ENCODE measurements at places on chromosomes 16 and 17.

- DNase-seq = no peak
Observed at GRCh38 chr17:11739351-11739750, 141.1 kb downstream of the DNAH9 start.

GRCh38 chr17:76820039-76820438, 48.2 kb upstream of the MGAT5B start:
- no peak for DNase-seq

DNA sequence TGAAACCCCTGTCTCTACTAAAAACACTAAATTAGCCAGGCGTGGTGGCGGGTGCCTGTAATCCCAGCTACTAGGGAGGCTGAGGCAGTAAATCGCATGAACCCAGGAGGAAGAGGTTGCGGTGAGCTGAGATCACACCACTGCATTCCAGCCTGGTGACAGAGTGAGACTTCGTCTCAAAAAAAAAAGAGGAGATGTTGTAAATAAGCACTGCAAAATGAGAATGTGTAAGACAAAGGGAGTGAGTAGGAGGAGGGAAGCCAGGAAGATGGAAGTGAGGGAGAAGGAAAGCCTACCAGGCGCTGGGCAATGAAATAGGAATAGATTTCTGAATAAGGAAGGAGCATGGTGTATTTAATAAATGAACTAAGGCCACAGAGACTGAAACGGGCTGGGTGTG, 8.7 kb upstream of the PRPF8 start:
- DNase-seq = no peak

GRCh38 chr16:75085556-75085955, 31.0 kb downstream of the LDHD start:
- DNase-seq = no peak

DNA sequence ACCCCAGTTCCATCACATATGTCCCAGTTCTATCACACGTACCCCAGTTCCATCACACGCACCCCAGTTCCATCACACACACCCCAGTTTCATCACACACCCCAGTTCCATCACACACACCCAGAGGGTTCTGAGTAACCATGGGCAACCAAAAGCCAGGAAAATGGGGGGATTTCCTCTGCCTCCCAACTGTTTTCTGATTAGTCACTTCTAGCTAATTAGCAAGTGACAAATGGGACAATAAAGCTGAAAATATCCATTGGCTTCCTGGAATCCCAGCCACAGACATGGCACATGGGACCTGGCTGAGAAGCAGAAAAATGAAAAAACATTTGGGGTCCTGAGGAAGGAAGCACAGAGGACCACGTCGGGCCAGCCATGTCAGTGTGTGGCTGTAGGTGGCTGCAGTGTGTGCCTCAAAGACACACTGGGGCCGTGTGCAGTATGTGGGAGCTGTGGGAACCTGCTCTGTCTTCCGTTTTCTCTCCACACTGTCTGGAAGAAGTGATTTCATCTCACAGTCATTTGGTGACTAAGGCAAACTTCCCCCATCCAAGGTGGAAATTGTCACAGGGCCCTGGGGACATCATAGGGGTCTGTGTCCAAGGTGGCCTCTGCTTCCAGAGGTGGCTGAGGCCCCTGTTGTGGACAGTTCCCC, 106.7 kb downstream of the CMIP start:
- no peak for DNase-seq

- no peak for DNase-seq
Observed at GRCh38 chr17:4375039-4375748, 8.7 kb upstream of the UBE2G1 start.

DNA sequence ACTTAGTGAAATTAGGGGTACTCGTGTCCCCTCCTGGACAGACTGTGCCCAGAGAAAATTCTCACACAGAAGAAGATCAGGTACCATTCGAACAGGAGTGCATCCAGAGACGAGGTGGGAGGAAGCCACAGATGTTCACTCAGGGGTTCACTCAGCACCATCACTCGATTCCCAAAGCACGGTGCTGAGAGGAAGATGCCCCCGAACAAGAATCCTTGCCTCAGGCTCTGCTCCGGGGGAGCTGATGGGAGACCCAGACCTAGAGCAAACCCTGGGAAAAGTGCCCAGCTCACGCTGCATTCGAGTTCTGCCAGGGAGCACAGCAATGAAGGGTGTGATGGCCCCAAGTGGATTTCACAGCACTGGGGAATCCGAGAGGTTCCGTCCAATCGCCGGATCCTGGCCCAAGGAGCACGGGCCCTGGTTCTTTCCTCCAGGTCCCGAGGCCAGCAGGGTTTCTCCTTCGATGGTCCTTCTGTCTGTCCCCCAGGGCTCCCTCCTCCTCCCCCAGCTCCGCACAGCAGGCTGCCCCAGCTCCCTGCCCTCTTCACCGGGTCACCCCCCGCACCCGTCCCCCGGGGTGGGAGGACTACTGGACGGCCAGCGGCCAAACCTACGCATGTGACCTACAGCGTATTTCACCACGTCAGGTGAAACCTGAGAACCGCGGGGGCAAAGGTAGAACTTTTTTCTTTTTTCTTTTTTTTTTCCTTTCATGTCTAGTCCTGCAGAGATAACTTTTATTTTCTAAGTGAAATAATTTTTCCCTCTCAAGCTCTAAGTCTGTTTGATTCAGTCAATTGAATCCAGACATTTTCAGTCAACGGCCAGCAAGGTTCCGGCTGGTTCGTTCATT, 10.2 kb upstream of the UBE2I start:
- no peak for DNase-seq

- DNase-seq = no peak
Observed at GRCh38 chr16:68382296-68382718, 66.0 kb downstream of the SMPD3 start.

- no peak for DNase-seq
Observed at GRCh38 chr17:34899643-34900291, 61.5 kb downstream of the CCT6B start.

DNA sequence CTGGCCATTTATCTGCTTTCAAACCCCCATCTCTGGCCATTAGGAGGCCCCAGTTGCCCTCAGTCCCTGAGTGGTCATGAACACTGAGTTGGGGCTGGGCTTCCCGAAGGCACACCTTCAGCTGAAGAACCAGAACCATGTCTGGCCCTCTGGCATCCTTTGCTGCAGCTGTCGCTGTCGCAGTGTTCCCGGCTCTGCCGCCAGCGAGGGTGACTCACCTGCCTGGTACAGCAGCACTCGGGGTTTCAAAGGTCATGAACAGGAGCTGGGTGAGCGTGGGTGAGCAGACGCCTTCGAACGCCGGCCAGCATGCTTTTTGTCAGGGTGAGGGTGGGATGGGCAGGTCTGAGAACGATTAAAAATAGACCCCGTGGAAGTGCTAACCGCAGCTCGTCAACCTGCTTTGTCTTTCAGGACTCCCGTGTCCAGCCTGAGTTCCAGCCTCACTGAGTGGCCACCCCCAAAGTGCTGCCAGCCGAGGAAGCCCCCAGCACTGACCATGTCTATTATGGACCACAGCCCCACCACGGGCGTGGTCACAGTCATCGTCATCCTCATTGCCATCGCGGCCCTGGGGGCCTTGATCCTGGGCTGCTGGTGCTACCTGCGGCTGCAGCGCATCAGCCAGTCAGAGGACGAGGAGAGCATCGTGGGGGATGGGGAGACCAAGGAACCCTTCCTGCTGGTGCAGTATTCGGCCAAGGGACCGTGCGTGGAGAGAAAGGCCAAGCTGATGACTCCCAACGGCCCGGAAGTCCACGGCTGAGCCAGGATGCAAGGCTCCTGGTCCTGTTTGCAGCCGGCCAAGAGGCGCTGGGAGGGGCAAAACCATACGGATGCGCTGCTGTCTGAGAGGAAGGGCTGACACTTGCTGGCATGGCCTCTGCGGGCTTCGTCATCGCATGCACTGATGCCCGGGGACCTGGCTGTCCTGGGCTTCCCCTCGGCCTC, 7.6 kb downstream of the SNN start:
- no peak for DNase-seq

DNA sequence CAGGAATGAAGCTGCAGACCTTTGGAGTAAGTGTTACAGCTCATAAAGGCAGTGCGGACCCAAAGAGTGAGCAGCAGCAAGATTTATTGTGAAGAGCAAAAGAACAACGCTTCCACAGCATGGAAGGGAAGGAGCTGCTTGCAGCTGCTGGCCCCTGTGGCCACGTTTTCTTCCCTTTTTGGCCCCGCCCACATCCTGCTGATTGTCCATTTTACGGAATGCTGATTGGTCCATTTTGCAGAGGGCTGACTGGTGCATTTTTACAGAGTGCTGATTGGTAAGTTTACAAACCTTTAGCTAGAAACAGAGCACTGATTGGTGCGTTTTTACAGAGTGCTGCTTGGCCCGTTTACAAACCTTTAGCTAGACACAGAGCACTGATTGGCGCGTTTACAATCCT, 841.5 kb downstream of the CDH11 start:
- DNase-seq = no peak

- no peak for DNase-seq
Observed at GRCh38 chr16:57619133-57619605, 9.3 kb upstream of the ADGRG1 start.

GRCh38 chr17:74682028-74682427, 30.7 kb downstream of the CD300LF start:
- no peak for DNase-seq

GRCh38 chr17:30920683-30921543, 832 bp upstream of the ADAP2 start:
- no peak for DNase-seq

- no peak for DNase-seq
Observed at GRCh38 chr17:10372906-10373305, at the start of gene MYH13. Gene MYH13 (minus strand): TSS chr17:10373006. CDS start chr17:10364530, 8,476 bp downstream.

DNA sequence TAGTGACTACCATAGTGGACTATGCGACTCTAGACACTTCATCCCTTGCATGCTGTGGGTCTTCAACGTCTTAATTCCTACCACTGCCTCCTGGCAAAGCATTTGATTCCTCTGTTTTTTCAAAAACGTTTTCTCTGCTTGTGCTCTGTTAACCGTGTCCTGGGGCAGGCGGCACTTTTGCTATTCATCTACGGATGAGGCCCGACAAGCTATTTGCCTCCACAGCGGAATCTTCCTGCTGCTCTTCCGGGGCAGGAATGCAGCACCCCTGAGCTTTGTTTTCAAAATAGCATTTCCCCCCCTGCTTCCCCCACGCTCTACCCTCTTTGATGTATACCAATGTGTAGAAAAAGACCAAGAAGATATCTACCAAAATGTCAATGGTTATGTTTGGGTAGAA, 39.8 kb upstream of the METTL16 start:
- DNase-seq = no peak

DNA sequence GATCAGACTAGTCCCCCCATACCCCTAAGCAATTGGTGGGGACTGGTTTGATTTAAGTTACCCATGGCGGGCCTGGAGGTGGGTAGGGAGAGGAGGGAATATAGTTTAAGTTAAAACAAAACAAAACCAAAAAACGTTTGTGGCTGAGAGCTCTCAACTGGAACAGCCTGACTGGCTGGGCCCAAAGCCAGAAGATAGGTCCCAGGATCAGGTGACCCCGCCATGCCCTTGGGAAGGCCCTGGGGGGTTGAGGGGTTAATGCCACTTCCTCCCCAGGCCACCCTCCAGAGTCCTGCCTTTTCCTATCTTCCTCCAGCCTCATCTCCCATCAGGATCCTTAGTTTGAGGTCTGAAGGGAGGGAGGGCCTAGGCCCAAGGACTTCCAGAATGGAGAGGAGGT, 82.3 kb upstream of the LHX1 start:
- no peak for DNase-seq

GRCh38 chr16:52256310-52257078, 290.4 kb downstream of the TOX3 start:
- DNase-seq = no peak

GRCh38 chr17:35257208-35257659, 14.4 kb downstream of the SLFN5 start:
- peak; percentile 14 for DNase-seq

DNA sequence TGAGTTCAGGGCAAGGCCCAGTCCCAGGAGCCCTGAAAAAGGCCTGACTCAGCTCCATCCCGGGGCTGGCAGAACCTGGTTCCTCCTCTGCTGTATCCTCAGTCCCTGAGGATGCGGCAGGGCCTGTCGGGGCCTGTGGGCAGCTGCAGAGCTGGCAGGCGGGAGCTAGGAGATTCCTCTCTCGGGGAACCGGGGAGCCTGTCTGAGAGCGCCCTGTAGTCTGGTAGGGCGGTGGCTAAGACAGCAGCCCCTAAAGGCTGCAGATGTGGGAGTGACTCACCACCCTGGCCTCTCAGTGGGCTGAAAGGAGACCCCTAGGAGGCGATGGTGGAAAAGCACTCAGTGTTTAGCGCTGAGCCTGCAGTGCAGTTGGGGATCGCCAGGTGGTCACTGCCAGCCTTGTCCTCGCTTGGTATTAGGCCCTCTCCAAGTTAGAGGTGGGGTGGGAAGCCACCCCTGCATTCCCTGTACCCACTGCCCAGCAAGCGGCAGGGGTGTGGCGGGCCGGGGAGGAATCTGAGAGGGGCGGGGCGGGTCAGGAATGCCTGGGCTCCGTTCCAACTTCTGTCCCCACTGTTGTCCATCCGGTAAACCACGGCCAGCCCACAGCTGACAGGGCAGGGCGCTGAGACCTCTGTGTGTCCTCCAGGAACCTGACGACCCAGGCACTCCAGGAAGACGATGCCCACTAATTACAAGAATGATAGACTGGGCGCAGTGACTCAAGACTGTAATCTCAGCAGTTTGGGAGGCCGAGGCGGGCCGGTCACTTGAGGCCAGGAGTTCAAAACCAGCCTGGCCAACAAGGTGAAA, 29.5 kb upstream of the CDH1 start:
- DNase-seq = no peak

- DNase-seq = no peak
Observed at GRCh38 chr16:46690281-46691178, 1.1 kb downstream of the ORC6 start.

DNA sequence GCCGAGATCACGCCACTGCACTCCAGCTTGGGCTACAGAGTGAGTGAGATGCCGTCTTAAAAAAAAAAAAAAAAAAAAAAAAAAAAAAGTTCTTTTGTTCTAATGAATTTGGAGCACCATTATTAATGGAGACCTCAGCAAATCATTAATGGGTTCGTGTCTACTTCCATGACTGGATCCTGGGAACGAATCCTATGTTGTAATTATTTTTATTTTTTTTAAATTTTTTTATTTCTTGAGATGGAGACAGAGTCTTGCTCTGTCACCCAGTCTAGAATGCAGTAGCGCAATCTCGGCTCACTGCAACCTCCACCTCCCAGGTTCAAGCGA, 30.7 kb downstream of the SPOP start:
- no peak for DNase-seq

DNA sequence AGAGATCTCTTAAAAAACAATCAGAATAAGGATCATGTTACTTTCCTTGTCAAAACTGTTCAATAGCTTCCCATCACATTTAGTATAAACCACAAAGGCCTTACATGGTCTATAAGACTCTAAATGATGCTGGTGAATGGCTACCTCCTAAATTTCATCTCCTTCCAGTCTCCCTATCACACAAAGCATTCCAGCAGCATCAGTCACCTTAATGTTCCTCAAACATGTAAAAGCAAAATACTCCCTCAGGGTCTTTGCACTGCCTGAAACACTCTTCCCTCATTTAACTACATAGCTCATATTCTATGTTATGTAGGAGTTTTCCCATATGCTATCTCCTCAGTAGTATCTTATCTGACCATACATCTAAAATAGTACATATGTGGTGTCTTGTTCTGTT, 53.5 kb upstream of the INTS2 start:
- DNase-seq = no peak

GRCh38 chr16:69814561-69814960, 52.4 kb downstream of the WWP2 start:
- DNase-seq = no peak
